Tongue (tissue), 3 donors: ENCODE measurements at places on chromosomes 2 and 18. TPM values are rescaled to one million over a fixed set of nuclear protein-coding genes. Genes with fewer than 3 reads are reported as not detected.

DNA sequence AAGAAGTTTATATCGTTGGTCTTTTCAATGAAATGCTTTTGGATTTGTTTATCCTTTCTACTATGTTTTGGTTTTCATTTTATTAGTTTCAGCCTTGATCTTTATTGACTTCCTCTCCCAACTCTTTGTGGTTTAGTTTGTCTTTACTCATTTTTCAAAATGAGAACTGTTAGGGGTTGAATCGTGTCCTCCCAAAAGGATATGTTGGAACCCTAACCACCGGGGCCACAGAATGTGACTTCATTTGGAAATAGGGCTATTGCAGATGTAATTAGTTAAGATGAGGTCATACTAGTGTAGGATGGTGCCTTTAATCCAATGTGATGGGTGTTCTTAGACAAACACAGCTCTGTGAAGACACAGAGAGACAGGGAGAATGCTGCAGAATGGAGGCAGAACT lies 60.4 kb upstream of the IL1R2 start:
- no peak for DNase-seq

The SNTG2 gene
- 2.7 TPM for total RNA-seq

GRCh38 chr2:204834716-204835384 lies 289.6 kb downstream of the PARD3B start:
- DNase-seq: no peak

GRCh38 chr2:181461056-181461997 lies 4.1 kb downstream of the ITGA4 start:
- no peak for DNase-seq

The DOCK10 gene
- 13.8 TPM for total RNA-seq

The EVX2 gene
- total RNA-seq: not detected

GRCh38 chr2:66535574-66536289 lies 100.8 kb downstream of the MEIS1 start:
- DNase-seq: no peak

DNA sequence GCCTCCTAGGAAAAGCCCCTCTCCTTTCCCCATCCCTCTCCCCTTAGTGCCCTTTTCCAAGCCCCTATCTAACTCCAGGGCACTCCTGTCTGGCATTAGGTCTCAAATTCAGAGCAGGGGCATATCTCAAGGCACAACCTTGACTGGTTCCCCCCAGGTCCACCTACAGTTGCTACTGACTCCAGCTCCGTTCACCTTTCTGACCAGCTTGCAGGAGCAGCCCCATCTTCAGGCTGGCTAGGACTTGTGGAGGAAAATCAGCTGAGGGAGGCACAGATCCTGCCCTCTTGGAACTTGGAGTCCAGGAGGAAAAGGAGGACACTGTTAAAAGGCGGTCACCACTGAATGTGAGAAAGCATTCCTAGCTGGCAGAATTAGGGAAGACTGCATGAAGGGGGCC lies 152.4 kb downstream of the ZFP36L2 start:
- DNase-seq: no peak

The STON1 gene
- 13.4 TPM for total RNA-seq

- no peak for DNase-seq
Observed at GRCh38 chr18:79953971-79954651, 2.7 kb upstream of the SLC66A2 start.
